Activated CD4-positive, alpha-beta T cell treated with anti-CD3 and anti-CD28 coated beads, Interleukin-2, amount 10 ng/mL, durations not matched to agents 7 days and 5 days (primary cell): ENCODE measurements at places on chromosomes 3 and 15. TPM values are rescaled to one million over a fixed set of nuclear protein-coding genes. Genes with fewer than 3 reads are reported as not detected.

GRCh38 chr3:162605651-162606204 lies 1109.1 kb downstream of the OTOL1 start:
- no peak for DNase-seq

- no peak for DNase-seq
Measured at GRCh38 chr3:67661089-67661488, 6.7 kb upstream of the SUCLG2 start.

- DNase-seq: peak; percentile 42
Measured at GRCh38 chr3:128787256-128788253, 61.6 kb downstream of the RAB7A start.

DNA sequence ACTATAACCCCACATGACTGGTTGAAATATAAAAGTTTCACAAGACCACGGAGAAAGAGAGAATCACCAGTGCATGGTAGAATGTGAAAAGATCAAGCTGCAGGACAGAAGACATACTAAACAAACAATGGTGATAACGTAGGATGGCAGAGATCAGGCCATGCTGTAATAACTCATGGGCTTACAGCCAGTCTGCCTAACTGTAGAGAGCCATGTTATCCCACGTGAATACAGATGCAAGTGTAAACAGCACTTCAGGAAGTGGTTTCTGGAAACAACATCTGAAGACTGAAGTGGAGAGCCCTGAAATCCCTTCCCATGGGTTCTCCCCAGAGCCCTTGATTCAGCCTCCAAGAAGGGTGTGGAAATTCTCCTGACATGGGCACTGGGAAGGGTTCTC lies 103.2 kb upstream of the SLCO2A1 start:
- DNase-seq: no peak

DNA sequence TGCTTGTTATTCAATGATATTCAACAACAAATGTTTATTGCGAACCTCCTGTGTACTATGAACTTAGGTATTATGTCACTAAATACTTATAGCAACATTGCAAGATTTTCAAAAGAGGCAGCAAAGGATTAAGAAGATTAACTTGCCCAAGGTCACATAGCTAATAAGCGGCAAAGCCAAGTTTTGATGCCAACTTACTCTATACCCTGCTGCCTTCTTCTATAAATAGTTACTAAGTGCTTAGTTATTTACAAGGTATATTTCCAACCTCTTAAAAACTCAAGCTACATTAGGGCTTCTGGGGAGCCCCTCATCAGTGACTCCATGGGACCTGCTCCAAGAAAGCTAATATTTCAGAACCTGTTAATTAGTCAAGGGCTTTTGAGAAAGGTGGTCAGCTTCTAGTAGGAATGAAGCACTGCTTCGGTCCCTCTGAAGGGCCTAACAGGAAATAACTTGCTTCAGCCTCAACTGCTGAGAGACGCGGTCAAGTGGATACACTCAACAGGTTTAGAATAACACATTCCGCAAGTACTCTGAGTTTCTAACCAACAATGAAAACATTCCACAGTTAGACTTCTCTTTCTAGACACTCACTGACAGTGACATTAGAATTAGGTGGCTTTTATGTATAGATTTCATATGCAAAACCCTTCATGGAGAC lies 125.5 kb downstream of the DGKG start:
- DNase-seq: no peak

- DNase-seq: no peak
Measured at GRCh38 chr3:16122155-16122554, 52.3 kb upstream of the GALNT15 start.

GRCh38 chr3:24487325-24488262 lies 7.1 kb downstream of the THRB start:
- DNase-seq: no peak

- peak; percentile 9 for DNase-seq
Measured at GRCh38 chr15:24916305-24917009, 38.3 kb upstream of the SNRPN start.

- no peak for DNase-seq
Measured at GRCh38 chr3:129602730-129603560, 3.5 kb downstream of the PLXND1 start.

DNA sequence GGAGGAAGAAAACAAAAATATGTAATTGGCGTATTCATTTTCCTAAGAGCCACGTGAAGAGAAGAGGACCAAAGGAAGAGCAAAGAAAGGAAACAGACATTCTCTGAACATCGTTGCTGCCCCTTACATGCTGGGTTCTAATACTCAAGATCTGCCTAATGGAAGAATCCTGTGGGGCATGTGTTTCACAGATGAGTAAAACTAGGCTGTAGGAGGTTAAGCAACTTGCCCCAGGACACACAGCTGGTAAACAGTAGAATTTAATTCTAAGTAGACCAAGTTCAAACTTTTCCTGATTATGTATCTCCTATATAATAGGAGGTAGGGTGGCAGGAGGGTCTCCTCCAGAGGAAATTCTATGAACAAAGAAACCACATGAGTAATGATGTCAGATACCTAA lies 106.1 kb upstream of the TNFAIP8L3 start:
- DNase-seq: no peak

DNA sequence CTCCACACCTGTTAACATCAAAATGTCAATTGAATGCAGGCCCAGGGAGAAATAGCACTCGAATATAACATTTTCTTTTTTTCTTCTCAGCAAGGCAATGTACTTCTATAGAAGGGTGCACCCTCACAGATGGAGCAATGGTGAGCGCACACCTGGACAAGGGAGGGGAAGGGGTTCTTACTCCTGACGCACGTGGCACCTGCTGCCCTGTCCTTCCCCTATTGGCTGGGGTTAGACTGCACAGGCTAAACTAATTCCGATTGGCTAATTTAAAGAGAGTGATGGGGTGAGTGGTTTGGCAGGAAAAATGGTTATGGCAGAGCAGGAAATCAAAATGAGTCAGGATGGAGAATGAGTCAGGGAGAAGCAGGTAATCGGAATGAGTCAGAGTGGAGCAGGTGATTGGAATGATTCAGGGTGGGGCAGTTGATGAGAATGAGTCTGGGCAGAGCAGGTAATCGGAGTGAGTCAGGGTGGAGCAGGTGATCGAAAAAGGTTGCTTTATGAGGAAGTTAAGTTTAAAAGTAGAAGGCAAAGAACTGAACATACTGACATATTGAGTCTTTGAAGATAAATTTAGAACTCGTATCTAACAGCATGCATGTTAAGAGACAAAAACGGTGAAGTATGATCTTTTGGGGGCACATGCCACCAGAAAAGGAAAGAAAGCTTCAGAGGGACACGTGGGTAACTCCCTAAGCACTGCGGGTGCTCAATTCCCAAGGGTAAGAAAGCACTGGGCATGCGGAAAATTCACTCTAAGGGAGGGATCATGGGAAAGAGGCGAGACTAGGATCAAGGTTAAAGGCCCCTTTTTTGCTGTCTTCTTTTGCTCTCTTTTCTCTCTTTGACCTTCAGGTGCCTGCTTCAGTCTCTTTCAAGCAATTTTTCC lies 72.9 kb upstream of the GALNT15 start:
- no peak for DNase-seq

EXD1 gene
- not detected for total RNA-seq

SERPINI1 gene
- total RNA-seq: 3.1 TPM

CFAP20DC gene
- total RNA-seq: 0.99 TPM

TM4SF1 gene
- not detected for total RNA-seq
